Stimulated activated CD4-positive, alpha-beta T cell treated with anti-CD3 and anti-CD28 coated beads, Interleukin-15, amount 100 ng/mL, for 1 hour (primary cell): ENCODE measurements at places on chromosomes 7 and 10.
A peak's percentile ranks its signal among the peaks of the same experiment; 100 is the strongest.

- DNase-seq: no peak
These were observed 229.7 kb downstream of the ELMO1 start for GRCh38 chr7:37218956-37219355.

DNA sequence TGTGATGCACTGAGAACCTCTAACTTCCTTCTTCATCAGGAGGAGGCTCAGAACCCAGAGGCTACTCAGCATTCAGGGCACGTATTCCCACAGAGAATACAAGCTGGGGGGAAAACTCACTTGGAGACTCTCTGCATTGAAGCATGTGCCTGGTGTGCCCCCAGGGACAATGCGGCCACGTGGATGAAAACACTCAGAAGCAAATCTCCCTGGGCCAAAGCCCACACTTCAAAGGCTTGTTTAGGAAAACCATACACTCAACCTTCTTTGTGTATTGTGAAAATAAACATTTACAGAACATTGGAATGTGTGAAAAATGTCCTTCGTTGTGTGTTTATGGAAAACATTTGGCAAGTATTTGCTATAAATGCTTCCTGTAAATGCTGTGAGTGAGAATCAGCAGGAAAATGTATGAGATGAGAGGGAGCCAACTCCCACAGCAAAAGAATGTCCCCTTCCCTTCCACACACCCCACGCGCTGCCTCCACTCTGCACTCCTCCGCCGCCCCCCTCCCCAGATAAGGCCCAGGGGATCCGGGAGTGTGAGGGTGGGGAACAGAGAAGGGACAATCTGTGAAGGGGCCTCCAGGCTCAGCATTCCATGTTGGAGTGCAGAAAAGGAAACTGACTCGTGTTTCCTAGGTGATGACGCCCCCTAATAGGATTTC, 339.5 kb downstream of the ELMO1 start:
- DNase-seq: no peak

GRCh38 chr10:43070121-43071085, 6.5 kb upstream of the RET start:
- DNase-seq: no peak

- no peak for DNase-seq
These were observed 22.2 kb upstream of the LYZL1 start for GRCh38 chr10:29266641-29267040.

DNA sequence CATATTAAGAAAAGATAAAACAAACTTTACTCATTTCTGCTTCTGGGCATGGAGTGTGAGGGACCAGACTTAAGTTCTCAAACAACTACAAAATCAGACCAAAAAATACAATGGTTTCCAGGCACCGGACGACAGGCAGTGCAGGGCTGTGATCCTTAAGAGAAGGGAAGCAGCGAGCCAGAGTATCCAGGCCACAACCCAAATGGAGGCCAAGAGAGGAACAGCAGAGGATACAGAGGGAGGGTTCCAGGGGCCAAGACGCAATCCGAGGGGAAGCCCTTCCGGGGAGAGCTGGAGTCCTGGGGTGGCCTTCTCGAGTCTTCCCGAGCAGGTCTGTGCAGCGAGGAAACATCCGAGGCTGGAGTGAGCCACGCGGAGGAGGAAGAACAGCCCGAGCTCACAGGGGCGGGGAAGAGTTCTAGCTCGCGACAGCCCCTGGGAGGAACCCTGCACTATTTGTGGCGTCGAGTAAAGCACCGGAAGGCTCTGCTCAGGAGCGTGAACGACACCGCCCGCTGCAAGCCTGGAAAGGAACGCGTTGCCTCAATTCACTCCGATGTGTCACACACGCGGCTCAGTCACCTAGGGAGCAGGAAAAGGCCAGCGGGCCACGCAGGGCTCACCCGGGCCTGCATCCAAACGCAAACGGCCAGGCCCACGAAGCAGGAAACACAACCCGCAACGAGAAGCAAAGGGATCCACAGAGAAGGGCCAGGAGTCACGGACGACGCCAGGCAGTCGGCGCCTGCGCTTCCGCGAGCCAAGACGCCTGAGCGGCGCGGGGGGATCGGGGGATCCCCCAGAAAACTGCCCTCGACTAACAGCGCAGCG, 933 bp upstream of the RNF32 start:
- no peak for DNase-seq

DNA sequence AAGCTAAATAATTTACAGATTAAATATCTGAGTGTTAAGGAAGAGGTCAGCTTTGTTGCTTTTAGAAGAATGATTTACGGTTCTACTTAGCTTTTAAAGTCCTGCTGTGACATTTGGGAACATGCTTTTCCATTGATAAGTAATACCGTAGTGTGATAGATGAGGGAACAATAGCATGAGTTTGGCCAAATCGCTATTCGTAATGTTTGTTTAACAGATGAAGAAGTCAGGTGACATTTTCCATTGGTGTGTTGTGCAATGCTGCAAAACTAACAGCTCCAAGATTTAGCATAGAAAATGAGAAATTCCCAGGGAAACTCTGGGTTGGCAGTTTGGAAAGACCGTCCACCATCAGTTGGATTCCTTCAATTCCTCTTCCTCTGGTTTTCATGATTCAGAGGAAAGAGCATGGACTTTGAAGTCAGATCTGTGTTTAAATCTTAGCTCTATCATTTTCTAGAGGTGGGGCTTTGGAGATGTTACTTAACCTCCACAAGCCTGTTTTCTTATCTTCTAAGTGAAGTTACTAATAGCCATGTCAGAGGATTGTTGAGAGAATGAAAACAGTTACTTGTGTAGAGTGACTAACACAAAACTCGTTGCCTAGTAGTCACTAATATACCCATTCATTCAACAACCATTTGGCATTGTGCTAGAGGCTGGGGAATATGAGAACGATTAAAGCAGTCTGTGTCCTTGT, 140.4 kb upstream of the BMPER start:
- no peak for DNase-seq

GRCh38 chr7:84154991-84155781, 39.4 kb downstream of the SEMA3A start:
- no peak for DNase-seq

- DNase-seq: no peak
These were observed 1248.5 kb upstream of the LRRN3 start for GRCh38 chr7:109842386-109842785.

DNA sequence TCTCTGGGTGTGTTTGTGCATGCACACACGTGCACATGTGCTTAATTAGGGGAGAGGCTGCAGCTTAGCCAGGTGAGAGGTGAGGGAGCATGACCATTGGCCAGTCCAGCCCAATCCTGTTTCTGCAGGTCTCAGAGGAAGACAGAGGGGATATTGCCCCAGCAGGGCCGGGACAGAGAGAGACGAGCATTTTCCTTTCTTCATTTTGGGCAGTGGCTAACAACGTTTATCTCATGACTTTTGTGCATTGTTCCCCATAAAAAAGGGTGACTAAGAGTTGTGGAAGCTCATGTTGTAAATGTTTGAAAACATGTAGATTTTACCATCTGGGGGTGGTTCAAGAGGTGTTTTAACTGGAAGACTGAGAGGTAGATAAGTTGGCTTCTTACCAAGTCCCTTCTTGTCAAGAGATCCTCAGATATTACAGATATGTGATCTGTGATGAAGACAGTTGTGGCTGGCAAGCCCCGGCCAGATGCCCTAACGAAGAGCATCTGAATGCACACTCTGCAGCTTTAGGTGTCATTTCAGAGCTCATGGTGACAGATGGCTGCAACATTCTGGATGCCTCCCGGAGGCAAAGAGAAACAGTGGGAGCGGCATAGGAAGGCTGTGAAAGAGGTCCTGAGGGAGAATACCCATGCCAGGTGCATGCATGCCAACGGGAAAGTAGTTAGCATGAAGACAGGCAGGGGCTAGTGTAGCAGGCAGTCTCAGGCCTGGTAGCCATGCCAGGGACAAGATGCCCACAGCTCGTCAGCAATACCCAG, 16.7 kb upstream of the DMBT1 start:
- DNase-seq: no peak

DNA sequence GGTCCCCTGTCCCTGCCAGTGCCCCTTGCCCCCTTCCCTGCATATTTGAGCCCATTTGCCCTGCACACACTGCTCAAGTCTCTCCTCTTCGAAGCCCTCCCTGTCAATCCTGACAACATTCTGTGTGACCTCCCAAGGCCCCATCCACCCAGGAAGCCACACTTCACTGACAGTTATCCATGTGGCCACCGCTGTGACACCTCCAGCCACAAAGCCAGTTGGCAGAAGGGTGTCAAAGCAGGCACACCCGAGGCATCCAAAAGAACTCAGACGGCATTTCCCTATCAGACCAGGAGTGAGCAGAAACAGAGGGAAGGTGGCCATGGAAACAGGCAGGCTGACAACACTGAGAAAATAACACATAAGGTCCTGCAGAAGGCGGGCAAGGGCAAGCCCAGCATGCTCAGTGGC, 4.6 kb downstream of the POLM start:
- no peak for DNase-seq

GRCh38 chr7:55965100-55965470, 700 bp downstream of the NIPSNAP2 start:
- DNase-seq: no peak

- no peak for DNase-seq
These were observed 3.1 kb downstream of the SAR1A start for GRCh38 chr10:70167246-70167645.

GRCh38 chr10:49237985-49238384, 49.8 kb upstream of the TMEM273 start:
- DNase-seq: no peak

DNA sequence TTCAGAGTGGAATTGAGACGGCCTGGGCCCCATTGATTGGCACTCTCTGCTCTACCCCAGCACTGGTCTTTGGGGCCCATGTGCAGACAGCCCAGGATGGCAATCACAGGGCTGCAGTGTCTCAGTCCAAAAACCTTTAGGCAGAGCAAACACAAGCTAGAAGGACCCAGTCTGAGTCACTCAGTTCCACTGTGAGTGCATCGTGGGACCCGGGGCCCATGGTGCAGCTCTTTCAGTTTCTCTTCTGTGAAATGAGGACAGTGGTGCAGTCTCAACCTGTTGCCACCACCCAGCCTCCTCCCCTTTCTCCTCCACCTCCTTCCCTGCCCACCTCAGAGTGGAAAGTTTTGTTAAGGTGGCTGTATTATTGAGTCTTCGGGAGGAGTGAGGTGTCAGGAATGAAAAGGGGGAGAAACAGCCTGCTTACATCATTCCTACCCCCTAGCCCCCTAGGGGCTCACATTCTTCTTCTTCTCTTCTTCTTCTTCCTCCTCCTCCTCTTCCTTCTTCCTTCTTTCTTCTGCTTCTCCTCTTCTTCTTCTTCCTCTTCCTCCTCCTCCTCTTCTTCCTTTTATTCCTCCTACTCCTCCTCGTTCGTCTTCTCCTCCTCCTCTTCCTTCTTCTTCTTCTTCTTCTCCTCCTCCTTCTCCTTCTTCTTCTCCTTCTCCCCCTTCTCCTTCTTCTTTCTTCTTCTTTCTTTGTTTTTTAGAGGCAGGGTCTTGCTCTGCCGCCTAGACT, 19.5 kb upstream of the CARD11 start:
- DNase-seq: peak; percentile 50

DNA sequence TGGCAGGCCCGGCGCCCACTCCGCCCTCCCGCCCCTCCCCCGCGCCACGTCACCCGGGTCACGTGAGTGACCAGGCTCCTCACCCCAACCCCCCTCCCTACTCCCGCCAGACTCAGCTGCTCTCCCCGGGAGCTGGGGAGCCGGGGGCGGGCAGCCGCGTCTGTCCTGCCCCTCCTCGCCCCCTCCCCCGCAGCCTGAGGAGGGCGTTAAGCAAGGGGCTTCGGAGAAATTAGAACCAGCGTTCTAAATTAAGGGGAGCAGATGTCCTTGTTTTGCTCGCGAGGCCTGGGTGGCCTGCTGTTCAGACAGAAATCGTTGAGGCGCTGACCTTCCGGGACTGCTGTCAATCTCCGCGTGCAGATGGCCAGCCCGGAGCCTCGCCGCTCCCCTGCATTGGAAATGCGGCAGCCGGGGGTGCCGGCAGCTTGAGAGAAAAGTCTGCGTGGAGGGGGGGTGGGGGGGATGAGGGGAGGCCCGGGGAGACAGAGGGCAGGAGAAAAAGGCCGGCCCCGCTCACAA, 102.2 kb upstream of the ZNF438 start:
- DNase-seq: peak; percentile 29

GRCh38 chr10:95428701-95429100, 132.5 kb downstream of the SORBS1 start:
- DNase-seq: no peak

GRCh38 chr7:73715648-73716317, 3.7 kb downstream of the STX1A start:
- no peak for DNase-seq

- DNase-seq: no peak
These were observed 12.4 kb downstream of the CBX3 start for GRCh38 chr7:26213807-26214515.

DNA sequence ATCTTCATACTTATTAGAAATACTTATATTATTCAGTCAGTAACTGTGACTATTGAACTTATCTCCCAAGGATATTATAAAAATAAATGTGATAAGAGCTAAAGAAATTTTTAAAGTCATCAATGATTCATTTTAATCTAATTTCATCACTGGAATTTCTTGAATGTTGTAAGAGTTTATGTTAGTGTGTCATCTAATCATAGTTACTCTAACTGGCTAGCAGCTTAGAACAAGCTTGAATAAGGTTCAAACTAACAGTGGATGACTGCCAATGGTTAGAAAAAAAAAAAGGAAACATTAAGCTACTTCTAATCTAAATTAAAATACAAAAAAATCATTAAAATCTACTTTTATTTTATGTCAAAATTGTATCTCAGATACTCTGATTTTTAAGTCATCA, 1066.3 kb downstream of the CNTNAP2 start:
- DNase-seq: no peak

- DNase-seq: no peak
These were observed 202.2 kb downstream of the DNAJB9 start for GRCh38 chr7:108771853-108772252.

GRCh38 chr10:1661859-1662437, 75.4 kb downstream of the ADARB2 start:
- DNase-seq: no peak

GRCh38 chr7:98996150-98996552, 117.8 kb downstream of the TRRAP start:
- DNase-seq: no peak

DNA sequence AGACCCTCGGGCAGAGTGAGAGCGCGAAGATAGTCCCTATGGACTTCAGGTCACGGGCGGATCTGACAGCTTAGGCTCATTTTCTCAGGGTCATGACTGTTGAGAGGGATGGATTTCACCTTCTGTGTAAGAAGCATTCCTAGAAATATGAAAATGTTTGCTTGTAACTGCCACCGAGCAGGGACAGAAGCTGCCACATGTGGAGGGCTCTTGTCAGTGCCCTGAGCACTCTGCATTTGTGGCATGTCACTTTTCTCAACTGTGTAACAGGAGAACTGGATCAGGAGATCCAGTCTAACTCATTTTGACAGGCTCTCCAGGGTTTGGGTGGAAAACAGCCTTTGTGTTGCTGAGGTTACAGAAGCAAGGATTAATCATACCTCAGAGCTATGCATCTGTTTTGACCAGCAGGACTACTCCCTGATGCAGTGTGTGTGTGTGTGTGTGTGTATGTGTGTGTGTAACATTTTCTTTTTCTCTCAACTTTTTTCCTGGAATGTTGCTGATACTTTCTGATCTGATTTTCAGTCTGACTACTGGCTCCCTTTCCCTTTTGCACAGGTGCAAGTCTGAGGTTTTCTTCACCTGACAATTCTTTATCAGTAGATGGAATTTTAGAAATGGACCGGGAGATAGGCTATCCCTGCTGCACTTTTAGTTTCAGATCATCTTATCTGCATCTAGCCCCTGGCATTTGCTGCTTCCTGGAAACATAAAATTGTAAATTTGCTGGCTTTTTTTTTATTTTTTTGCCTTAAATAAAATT, 183.3 kb downstream of the STK31 start:
- DNase-seq: no peak

GRCh38 chr7:19378345-19378714, 233.1 kb upstream of the FERD3L start:
- no peak for DNase-seq

GRCh38 chr7:22393913-22394729, 37.2 kb upstream of the RAPGEF5 start:
- DNase-seq: no peak
